Cardiac septum (tissue), 1 donor: ENCODE measurements at places on chromosomes 13 and 19. TPM values are rescaled to one million over a fixed set of nuclear protein-coding genes. Genes with fewer than 3 reads are reported as not detected.

The GFY gene
- not detected for total RNA-seq

The LRRC25 gene
- 2.5 TPM for total RNA-seq

The ATP7B gene
- total RNA-seq: 10.8 TPM

The ABCC4 gene
- total RNA-seq: 6.9 TPM

The OR7D2 gene
- not detected for total RNA-seq

The ZNF491 gene
- 1.8 TPM for total RNA-seq

The SBNO2 gene
- 37.3 TPM for total RNA-seq

The FBXO27 gene
- total RNA-seq: 15.3 TPM

The LHB gene
- not detected for total RNA-seq

The DNAJB1 gene
- 61.6 TPM for total RNA-seq

The ZNF844 gene
- total RNA-seq: 14.7 TPM
